ENCODE measurements at places on chromosomes 4 and X.

GRCh38 chr4:87310691-87311335, 11.9 kb downstream of the HSD17B13 start:
- peak; percentile 29 for DNase-seq

DNA sequence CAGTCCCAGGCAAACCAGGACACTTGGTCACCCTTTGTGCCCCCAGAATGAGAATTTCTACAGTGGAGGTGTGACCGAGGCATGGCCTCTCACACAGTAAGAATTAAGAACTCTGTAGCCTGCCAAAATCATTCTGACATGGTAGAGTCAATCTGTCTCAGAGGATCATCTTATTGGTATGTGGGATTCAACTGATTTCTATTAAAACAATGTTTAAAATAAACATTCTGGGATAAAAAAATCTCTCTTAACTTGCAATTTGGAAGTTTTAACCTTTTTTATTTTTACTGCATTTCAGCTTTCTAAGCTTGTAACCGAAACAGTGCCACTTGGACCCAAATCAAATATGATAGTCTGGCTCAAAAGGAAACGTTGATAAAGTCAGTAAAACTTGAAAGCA, 165.4 kb upstream of the LDB2 start:
- peak; percentile 94 for DNase-seq

DNA sequence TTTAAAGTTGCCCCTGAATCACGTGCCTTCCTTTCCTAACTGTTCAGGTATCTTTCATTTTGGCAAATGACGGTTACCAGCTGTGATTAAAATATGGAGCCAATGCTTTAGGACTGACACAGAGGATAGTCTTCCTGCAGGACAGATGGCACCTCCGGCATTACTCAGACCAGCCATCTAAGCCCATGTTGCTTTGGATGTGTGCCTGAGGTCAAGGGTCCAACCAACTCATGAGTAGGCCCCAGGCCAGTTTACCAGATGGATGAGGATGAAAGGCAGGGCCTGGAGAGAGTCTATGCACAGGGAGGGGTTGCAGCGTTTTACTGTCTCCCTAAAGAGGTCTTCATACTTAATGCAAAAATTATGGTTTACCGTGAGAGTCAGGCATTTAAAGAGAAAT, 174.0 kb upstream of the GATB start:
- DNase-seq = peak; percentile 21

GRCh38 chr4:140174543-140174942, 20.6 kb upstream of the MAML3 start:
- no peak for DNase-seq

- peak; percentile 62 for DNase-seq
Measured at GRCh38 chrX:122238801-122239200, 945.3 kb upstream of the GRIA3 start.

- DNase-seq = peak; percentile 76
Measured at GRCh38 chr4:143358923-143359643, 22.4 kb downstream of the GAB1 start.

DNA sequence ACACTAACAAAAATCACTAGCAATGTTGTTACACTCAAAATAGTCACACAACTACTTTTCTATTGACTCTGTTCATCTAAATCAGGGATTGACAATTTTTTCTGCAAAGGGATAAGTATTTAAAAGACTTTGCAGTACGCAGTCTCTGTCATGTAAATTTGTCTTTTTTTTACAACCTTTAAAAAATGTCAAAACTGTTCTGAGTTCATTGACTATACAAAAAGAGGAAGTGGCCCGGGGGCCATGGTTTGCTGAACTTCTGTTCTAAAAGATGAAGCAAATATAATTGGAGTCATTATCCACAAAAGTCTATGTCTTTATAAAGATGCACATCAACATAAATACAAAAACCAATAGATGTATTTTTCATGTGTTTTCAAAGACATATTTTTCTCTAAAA, 1310.3 kb downstream of the RPA4 start:
- DNase-seq = no peak

GRCh38 chr4:185712350-185713024, 99.5 kb downstream of the SORBS2 start:
- no peak for DNase-seq

- DNase-seq = no peak
Measured at GRCh38 chr4:150418757-150419410, 163.1 kb upstream of the MAB21L2 start.

- DNase-seq = peak; percentile 14
Measured at GRCh38 chrX:49053223-49054072, 5.4 kb upstream of the CCDC120 start.

GRCh38 chrX:31931225-31931624, 859.4 kb upstream of the FTHL17 start:
- DNase-seq = no peak

DNA sequence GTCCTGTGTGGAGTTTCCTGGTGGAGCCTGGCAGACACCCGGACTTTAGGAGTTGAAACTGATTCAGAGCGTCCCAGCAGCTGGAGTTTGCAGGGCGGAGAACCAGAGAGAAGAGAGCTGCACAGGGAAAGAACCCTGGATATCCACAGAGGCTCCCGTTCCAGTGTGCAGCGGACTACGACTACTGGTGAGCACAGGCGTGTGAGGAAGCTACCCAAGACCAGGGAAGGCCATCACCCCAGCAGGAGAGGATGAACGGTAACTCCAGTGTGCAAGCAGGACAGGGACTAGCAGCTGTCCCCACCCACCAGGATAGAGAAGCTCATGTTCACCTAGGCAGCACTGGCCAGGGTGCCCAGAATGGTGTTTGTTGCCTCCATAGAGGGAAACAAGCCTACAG, 2.3 kb downstream of the LAGE3 start:
- DNase-seq = no peak

- peak; percentile 30 for DNase-seq
Measured at GRCh38 chr4:57190601-57191481, 80.7 kb upstream of the IGFBP7 start.

DNA sequence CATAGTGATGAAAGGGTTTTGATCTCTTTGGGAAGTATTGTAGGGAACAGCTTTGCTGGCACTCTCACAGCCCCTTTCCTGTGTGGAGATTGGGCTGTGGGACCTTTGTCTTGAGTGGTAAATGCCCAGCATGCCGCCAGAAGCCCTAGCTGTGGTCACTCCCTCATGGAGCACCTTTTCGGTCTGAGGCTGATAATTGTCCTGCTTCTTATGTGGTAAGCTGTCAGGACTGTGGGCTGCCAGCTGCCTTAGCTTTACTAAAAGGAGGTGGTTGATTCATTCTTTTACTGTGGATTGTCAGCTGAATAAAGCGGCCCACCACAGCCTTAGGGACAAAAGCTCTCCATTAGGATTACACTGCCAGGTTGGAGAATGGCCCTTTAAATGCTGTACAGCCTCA, 7.1 kb downstream of the PASD1 start:
- DNase-seq = no peak

GRCh38 chrX:19647731-19648588, 132.7 kb upstream of the MAP3K15 start:
- peak; percentile 58 for DNase-seq
